Astrocyte of the spinal cord (primary cell): ENCODE measurements at places on chromosomes 12 and 14.
A peak's percentile ranks its signal among the peaks of the same experiment; 100 is the strongest.

DNA sequence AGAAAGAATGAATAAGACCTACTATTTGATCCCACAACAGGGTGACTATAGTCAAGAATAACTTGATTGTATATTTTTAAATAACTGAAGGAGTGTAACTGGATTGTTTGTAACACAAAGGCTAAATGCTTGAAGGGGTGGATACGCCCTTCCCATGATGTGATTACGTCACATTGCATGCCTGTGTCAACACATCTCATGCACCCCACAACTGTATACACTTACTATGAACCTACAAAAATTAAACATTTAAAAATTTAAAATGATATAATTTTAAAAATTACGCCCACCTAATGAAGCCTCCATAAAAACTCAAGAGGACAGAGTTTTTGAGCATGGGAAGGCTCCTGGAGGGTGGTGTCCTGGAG is 94.5 kb downstream of the SCARB1 start:
- no peak for DNase-seq

DNA sequence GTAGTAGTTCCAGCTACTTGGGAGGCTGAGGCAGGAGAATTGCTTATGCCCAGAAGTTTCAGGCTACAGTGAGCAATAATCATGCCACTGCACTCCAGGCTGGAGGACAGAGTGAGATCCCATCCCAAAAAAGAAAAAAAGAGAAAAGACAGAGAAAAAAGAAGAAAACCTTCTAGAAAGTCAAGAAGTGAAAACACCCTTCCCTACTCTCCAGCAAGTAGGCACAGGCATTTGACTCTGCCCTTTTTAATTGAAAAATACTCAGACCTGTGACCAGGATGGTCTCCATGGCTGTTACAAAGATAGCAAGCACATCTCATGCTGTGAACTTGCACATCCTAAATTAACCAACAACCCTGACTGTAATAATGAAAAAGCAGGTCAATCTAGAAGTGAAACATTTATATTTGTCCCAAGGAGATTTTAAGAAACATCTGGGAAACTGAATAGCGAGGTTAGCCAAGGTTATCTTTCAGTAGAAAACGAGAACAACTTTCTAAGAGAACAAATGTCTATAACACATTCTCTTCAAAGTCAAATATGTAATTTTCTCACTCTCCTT is 2.0 kb downstream of the TMTC1 start:
- DNase-seq = no peak

- DNase-seq = no peak
These were observed 53.1 kb downstream of the KCNA1 start for GRCh38 chr12:4962539-4963486.

DNA sequence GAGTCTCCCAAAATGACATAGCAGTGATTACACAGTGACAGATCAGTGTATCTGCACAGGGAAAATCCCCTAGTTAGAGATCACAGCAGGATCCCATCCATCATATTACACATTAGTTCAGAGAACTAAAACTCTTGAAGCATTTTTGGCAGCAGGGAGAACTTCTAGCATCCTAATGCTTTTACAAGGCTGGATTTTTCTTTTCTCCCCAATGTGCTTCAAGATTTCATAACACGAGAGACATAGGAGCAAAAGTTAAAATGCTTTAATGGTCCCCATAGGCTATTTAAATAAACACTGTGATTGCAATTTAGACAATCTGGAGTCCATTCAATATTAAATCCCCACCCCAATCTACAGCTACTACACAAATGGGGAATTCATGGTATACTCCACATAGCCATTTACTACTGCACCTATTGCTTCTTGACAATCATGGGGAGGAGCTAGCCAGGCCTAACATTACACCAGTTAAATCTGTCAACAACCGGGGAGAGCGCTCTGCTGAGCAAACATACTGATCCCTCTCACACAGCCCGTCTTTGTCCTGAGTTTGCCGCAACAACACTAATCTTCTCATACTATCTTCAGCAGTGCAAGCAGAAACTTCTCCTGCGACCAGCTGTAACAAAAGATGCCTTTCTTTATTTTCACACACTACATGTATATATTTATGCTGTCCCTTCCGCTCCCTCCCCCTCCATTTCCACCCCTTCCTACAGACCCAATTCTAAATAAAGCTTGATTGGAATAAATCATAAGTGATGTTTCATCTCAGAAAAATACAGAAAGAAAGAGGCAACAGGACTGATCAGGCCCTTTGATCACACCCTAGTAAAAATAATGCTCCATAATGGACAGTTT is 120.3 kb upstream of the SOX5 start:
- no peak for DNase-seq

GRCh38 chr12:123387508-123388176 is 3.7 kb downstream of the KMT5A start:
- no peak for DNase-seq

DNA sequence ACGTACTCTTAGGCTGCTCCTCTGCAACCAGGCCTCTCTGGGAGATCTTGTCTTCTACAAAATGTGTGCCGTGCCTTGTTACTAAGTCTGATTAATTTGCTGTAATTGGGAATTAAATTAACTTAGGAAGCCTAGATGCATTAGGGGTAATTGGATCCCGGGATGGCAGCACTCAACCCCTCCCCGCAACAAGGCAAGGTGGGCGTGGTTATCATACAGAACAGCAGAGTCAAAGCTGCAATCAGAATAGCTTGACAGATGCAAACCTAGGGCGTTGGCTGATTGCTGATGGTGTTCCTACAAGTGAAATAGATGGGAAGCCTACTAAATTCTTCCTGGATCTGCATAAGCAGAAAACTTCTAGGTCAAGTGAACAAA is 34.5 kb upstream of the NFYB start:
- DNase-seq = no peak

GRCh38 chr12:92603741-92604432 is 98.9 kb upstream of the PLEKHG7 start:
- no peak for DNase-seq

- DNase-seq = peak; percentile 76
These were observed 39.5 kb downstream of the EVL start for GRCh38 chr14:100104523-100105300.
